ENCODE measurements at places on chromosomes 3 and 15.
A peak's percentile ranks its signal among the peaks of the same experiment; 100 is the strongest.

- no peak for DNase-seq
Observed at GRCh38 chr3:69695933-69696332, 43.3 kb upstream of the MITF start.

DNA sequence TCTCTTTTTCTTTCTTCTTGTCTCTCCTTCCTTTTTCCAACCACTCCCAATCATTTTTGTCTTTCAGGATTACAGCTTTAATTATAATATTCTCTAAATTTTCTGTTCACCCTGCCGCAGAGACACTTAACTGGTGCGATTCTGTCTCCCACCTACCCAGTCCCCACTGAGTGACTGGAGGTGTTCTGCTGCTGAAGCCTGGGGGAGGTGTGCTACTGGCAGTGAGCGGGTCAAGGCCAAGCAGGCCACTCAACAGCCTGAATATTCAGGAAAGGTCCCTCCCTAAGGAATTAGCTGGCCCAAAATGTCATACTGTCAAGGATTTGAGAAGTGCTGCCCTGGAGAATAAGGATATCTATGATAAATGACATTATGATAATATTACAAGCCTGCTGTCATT is 126.5 kb downstream of the GABRG3 start:
- no peak for DNase-seq

GRCh38 chr3:10371167-10371566 is 50.3 kb upstream of the SEC13 start:
- no peak for DNase-seq

- DNase-seq, result no peak
Observed at GRCh38 chr15:38217788-38218609, 34.6 kb upstream of the SPRED1 start.

DNA sequence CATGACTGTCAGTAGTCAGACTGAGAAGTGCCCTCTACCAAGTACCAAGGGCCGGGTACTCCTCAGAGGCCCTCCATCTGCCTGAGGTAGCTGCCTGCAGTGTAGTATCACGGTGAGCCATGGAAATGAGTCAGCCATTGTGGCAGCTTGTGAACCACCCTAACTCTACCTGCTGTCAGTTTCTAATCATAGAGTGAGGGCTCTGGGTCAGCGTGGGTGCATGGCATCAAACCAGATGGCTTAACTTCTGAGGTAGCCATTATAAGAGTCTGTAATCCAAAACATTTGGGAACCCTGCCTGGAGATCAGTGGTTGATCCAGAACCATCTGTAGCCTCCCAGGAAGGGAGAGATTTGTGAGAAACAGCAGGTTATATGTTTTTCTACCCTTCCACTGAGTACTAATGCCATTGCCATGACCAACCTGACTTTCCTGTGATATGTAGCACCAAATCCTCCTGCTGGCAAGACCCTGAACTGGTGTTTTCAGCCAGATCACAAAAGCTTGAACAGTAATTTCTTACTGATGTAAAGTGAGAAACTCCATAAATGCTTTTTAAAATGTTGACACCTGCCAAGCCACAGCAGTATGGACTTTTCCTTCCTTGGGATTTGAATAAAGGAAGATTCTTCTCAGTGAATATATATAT is 38.9 kb downstream of the ABHD2 start:
- no peak for DNase-seq

DNA sequence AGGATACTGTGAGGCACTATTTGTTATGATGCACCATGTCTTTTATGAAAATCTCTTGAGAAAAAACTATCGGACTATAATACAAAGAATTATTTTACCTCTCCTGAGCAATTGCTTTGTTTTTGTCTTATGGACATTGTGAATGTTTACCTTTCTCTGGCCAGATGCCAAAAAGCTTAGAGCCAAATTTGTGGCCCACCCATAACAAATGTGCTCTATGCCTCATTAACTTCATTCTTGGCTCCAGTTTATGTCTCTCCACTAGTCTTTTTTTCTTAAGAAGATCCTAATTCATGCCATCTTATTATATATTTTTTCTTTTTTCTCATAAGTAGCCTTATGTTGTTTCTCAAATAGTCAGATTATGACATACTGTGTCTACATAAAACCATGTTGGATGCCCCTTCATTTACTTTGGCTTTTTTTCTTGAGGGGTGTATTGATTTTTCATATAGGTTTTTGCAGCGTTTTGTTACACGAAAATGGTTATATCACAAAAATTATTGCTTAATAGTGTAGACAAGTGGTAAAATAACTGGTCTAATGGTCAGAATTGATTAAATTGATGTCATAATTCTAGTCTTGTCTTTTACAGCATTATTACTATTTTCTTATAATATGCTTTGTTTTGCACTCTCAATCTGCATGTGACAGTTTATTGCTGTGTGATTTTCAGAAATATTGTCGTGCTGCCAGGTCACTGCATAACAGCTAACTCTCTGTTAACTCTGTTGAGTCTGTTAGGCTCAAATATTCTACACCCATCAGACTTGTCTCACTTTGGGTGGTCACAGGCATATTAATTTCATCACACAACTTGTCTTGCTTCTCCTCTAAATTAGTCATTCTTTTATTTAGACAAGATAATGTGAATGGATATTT is 18.2 kb downstream of the SENP8 start:
- no peak for DNase-seq

GRCh38 chr3:23806534-23807423 is 1.0 kb downstream of the UBE2E1 start:
- peak; percentile 4 for DNase-seq

Data from stimulated activated CD4-positive, alpha-beta T cell treated with anti-CD3 and anti-CD28 coated beads, TNF-alpha, amount 100 ng/mL, for 1 hour (primary cell).